Ascending aorta (tissue), 2 donors: ENCODE measurements at places on chromosomes 2 and 18. TPM values are rescaled to one million over a fixed set of nuclear protein-coding genes. Genes with fewer than 3 reads are reported as not detected.
A peak's percentile ranks its signal among the peaks of the same experiment; 100 is the strongest.

The SATB2 gene
- 1.2 TPM for total RNA-seq

- peaks cover 3% of the 10 kb centered on the region for H3K36me3 ChIP-seq
- no peaks in the 10 kb centered on the region for H3K4me1 ChIP-seq
- no peak overlapping the region for H3K27ac ChIP-seq
- H3K27me3 ChIP-seq, result no peaks in the 10 kb centered on the region
- no peak for DNase-seq
Observed at GRCh38 chr2:177520324-177520723, 127.8 kb downstream of the AGPS start.

The ANKAR gene
- total RNA-seq, result 0.75 TPM

GRCh38 chr2:95042472-95043271 is 17.2 kb downstream of the MAL start:
- no peak overlapping the region for H3K27ac ChIP-seq
- H3K27me3 ChIP-seq, result no peaks in the 10 kb centered on the region
- no peaks in the 10 kb centered on the region for H3K36me3 ChIP-seq
- H3K4me3 ChIP-seq, result no peak overlapping the region

The WDR12 gene
- total RNA-seq, result 2.1 TPM

The CDK15 gene
- 1.5 TPM for total RNA-seq

DNA sequence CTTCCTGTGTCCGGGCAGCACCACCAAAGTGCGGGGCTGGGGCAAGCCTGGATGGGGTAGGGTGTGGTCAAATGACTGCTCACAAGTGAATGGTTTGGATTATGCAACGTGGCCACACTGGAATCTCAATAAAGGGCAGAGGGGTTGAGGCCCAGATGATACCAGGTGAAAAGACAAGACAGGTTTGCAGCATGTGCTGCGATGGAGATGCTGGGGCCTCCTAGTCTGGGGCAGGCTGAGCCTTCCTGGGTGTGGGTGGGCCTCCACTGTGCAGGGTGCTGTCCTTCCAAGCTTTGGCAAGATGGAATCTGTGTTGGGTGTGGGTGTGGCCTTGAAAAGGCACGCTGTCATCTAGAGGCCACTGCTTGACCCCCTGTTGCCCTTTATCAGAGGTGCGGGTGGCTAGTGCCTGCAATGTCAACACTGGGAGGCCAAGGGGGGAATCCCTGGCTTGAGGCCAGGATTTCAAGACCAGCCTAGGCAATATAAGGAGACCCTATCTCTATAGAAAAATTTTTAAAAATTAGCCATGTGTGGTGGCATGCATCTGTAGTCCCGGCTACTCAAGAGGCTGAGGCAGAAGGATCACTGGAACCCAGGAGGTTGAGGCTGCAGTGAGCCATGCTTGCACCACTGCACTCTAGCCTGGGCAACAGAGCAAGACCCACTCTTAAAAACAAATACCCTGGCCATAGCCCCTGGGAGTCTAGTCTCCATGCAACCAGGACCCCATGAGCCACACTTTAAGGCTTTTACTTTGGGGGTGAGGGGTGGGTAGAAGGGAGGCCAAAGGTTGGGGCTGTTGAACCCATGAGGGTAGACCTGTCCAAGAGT is 13.8 kb downstream of the RRM2 start:
- H3K27me3 ChIP-seq, result no peaks in the 10 kb centered on the region
- no peaks in the 10 kb centered on the region for H3K36me3 ChIP-seq
- H3K4me1 ChIP-seq, result no peaks in the 10 kb centered on the region
- no peak overlapping the region for H3K27ac ChIP-seq
- DNase-seq, result no peak

The CCDC74A gene
- 1.8 TPM for total RNA-seq

The HOXD9 gene
- total RNA-seq, result not detected

The POTEJ gene
- total RNA-seq, result not detected

DNA sequence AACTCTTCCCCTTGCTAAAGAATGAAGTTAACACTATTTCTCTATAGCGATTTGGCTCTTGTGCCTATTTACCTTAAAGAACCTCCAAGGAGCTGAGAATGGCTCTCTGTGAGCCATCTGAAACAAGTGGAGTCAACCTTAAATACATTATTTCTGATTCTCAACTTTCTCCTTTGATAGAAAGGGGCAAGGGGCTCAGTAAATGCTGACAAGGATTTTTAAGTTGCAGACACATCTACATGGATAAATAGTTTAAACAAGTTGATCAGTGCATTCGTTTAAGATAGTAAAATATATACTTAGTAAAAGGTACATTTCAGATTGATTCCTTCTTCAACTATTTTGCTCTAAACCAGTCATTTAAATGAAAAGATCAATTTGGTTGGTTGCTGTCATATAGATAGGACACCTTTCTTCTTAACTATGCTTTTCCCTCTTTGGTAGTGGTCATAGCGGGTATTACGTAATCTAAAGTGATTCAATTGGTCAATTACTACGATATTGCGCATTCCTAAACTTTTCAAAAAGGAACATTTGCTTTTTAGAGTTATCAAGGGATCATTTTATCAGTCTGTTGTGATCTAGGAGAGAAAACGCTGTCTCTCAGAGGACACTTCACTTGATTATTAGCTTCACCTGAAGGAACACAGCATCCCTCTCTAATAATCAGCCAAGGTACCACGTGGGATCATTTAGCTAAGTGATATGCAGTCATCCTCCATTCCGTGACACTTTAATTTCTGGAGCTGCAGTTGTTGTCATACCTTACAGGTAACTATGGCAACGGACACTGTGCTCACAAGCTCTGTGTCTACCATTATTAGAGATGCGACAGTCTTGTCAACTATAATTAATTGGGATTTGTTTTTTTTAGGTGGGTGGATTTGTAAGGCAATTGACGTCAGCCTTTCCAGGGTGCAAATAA is 50.9 kb upstream of the KCNE4 start:
- H3K36me3 ChIP-seq, result no peaks in the 10 kb centered on the region
- DNase-seq, result no peak
- no peak overlapping the region for H3K4me3 ChIP-seq
- no peaks in the 10 kb centered on the region for H3K27me3 ChIP-seq
- no peak overlapping the region for H3K27ac ChIP-seq

DNA sequence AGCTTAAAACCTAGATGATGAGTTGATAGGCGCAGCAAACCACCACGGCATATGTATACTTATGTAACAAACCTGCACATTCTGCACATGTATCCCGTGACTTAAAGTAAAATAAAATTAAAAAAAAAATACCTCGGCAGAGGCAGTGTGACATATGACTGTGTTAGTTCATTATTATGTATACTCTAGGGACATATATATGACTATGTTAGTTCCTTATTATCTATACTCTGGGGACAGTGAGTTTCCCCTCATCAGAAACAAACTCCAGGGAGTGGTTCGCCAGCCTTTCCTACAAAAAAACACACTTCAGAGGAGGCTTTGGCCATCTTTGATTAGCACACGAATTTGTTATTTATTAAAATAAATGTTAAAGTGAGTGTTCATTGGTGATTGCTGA is 209.5 kb downstream of the PIEZO2 start:
- no peak for DNase-seq
- no peak overlapping the region for H3K27ac ChIP-seq
- H3K27me3 ChIP-seq, result no peaks in the 10 kb centered on the region
- no peak overlapping the region for H3K4me3 ChIP-seq
- peaks cover 6% of the 10 kb centered on the region for H3K4me1 ChIP-seq

DNA sequence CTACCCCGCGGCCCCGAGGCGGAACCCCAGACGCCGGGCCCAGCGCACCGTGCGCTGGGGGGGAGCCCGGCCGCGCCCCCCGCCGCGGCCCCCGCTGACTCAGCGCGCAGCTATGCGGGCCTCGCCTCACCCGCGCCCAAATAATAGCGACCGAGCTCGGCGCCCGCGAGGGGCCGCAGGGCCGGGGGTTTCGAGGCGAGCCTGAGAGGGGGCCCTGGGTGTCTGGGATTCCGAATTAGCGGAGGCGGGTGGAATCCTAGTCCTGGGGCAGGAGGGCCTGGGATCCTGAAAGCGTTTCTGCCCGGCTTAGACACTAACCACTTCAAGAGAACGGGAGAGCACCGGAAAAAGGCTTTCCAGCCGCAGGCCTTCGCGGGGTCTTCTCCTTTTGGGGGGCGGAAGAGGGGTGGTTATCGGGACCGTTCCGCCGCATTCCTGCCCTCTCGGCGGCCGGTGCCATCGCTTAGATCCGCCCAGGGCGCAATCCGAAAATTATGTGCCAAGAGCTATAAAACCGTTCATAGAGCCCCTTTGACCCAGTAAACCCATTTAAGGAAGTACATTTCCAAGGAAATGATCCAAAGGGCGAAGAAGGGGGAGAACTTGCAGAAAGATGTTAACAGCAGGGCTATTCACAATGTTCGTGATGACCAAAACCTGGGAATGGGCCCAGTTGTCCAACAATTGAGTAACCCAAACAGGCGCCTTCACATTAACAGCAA is 681 bp upstream of the ROCK2 start:
- peak overlapping the region; percentile 99 for H3K27ac ChIP-seq
- peaks cover 11% of the 10 kb centered on the region for H3K4me1 ChIP-seq
- no peak for DNase-seq
- H3K27me3 ChIP-seq, result no peaks in the 10 kb centered on the region
- H3K4me3 ChIP-seq, result peak overlapping the region; percentile 100

The GALM gene
- total RNA-seq, result 1.4 TPM

GRCh38 chr2:108268001-108268400 is 20.7 kb upstream of the SULT1C2 start:
- no peaks in the 10 kb centered on the region for H3K27me3 ChIP-seq
- H3K4me1 ChIP-seq, result peaks cover 2% of the 10 kb centered on the region
- H3K36me3 ChIP-seq, result no peaks in the 10 kb centered on the region
- no peak for DNase-seq
- peak overlapping the region; percentile 59 for H3K27ac ChIP-seq
